Activated CD4-positive, alpha-beta T cell treated with anti-CD3 and anti-CD28 coated beads, Interleukin-2, amount 10 ng/mL, durations not matched to agents 7 days and 5 days (primary cell): ENCODE measurements at places on chromosomes 2 and 18. TPM values are rescaled to one million over a fixed set of nuclear protein-coding genes. Genes with fewer than 3 reads are reported as not detected.

- peaks cover 3% of the 10 kb centered on the region for H3K36me3 ChIP-seq
- no peak for DNase-seq
- H3K4me3 ChIP-seq: peak overlapping the region; percentile 51
- H3K4me1 ChIP-seq: peaks cover 10% of the 10 kb centered on the region
Observed at GRCh38 chr2:176079285-176079830, 4.4 kb downstream of the EVX2 start.

DNA sequence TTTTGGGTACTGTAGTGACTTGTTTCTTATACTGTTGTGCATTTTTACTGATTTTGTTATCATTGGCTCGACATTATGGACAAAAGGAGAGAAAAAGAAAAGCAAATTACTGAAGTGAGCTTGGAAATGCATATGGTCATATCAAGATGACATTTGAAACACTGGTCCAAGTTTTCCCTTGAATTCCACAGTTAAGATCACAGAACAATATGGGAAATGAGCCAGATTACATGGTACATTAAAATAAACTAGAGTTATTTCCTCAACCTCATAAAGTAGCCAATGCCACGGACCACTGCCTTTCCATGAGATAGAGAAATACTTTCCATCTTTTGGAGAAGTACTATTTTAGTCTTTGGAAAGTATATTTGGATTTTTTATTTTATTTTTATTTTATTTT lies 62.0 kb upstream of the SGPP2 start:
- H3K4me1 ChIP-seq: no peaks in the 10 kb centered on the region
- no peak overlapping the region for H3K27ac ChIP-seq
- H3K4me3 ChIP-seq: no peak overlapping the region
- no peaks in the 10 kb centered on the region for H3K27me3 ChIP-seq
- H3K36me3 ChIP-seq: no peaks in the 10 kb centered on the region
- no peak for DNase-seq

GRCh38 chr2:45354776-45355175 lies 256.3 kb downstream of the SRBD1 start:
- no peaks in the 10 kb centered on the region for H3K36me3 ChIP-seq
- no peak for DNase-seq
- no peak overlapping the region for H3K4me3 ChIP-seq
- H3K27ac ChIP-seq: no peak overlapping the region

DNA sequence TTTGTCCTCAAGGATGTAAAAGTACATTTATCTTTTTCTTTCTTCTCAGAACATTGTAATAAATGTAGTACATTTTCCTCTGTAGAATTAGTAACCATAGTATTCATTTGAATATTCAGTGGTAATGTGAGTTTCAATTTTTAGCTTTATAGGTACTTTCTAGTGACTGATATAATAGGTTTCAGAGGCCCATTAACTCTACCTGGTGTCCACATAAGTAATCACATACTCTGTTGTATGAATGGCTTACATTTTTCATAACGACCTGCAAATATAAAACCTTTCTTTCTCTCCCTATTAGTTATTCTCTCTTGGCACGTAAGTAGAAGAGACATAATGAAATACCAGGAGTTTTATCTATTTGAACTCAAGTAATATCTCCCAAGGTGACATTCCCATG lies 1017.6 kb downstream of the DPP10 start:
- no peak for DNase-seq
- H3K4me3 ChIP-seq: no peak overlapping the region
- no peak overlapping the region for H3K27ac ChIP-seq

GRCh38 chr18:58738322-58738721 lies 67.1 kb downstream of the MALT1 start:
- H3K4me3 ChIP-seq: no peak overlapping the region
- H3K36me3 ChIP-seq: peaks cover 62% of the 10 kb centered on the region
- no peak for DNase-seq
- H3K27me3 ChIP-seq: no peaks in the 10 kb centered on the region
- H3K4me1 ChIP-seq: peaks cover 4% of the 10 kb centered on the region

NTSR2 gene
- not detected for total RNA-seq

GRCh38 chr18:39561126-39561525 lies 1995.5 kb upstream of the CELF4 start:
- H3K4me1 ChIP-seq: no peaks in the 10 kb centered on the region
- no peaks in the 10 kb centered on the region for H3K27me3 ChIP-seq
- no peak overlapping the region for H3K27ac ChIP-seq

DNA sequence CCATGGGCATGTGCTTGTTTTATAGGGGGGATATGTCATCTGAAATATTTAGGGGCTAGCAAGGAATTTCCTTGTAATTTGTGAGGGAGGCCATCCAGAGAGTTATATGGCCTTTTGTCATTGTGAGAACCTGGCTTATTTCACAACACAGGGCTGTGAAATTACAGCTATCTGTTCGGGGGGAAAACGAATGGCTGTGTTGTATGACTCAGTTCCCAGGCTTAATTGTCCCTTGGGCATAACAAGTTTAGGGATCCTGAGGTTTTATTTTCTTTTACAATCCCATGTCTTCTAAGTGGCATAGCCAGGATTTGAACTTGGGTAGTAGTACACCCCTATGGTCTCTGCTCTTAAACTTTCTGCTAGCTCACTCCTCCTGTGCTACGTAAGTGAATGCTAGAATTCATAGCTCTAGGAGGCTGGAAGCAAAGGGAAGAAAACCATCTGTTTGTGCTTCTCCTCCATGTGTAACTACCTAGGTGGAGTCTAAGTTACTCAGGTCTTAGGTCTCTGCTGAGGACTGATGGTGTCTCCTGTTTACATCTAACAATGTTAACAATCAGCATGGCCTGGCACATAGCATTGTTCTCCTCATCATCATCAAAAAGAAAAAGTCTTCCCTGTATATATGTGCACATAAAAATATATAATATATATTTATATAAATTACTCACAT lies 53.8 kb downstream of the SKA1 start:
- no peak for DNase-seq
- no peaks in the 10 kb centered on the region for H3K4me1 ChIP-seq
- no peaks in the 10 kb centered on the region for H3K36me3 ChIP-seq
- H3K27ac ChIP-seq: no peak overlapping the region
- H3K4me3 ChIP-seq: no peak overlapping the region
- peaks cover 20% of the 10 kb centered on the region for H3K27me3 ChIP-seq

TRPM8 gene
- total RNA-seq: not detected

GRCh38 chr2:217652761-217653639 lies 349.8 kb downstream of the TNS1 start:
- no peak overlapping the region for H3K4me3 ChIP-seq
- no peaks in the 10 kb centered on the region for H3K36me3 ChIP-seq
- no peak for DNase-seq
- no peaks in the 10 kb centered on the region for H3K4me1 ChIP-seq
- no peak overlapping the region for H3K27ac ChIP-seq

WDR43 gene
- total RNA-seq: 74.6 TPM

SPHKAP gene
- total RNA-seq: not detected

TNFRSF11A gene
- total RNA-seq: 9.1 TPM

MOGAT1 gene
- total RNA-seq: not detected

- no peak for DNase-seq
- peaks cover 23% of the 10 kb centered on the region for H3K36me3 ChIP-seq
- no peaks in the 10 kb centered on the region for H3K27me3 ChIP-seq
- peak overlapping the region; percentile 96 for H3K27ac ChIP-seq
Observed at GRCh38 chr2:70247364-70248180, 856 bp downstream of the TIA1 start.

- H3K4me1 ChIP-seq: no peaks in the 10 kb centered on the region
- no peaks in the 10 kb centered on the region for H3K36me3 ChIP-seq
- H3K27me3 ChIP-seq: no peaks in the 10 kb centered on the region
- H3K27ac ChIP-seq: no peak overlapping the region
Observed at GRCh38 chr18:56148373-56148772, 490.0 kb downstream of the TXNL1 start.

IL37 gene
- not detected for total RNA-seq

DNA sequence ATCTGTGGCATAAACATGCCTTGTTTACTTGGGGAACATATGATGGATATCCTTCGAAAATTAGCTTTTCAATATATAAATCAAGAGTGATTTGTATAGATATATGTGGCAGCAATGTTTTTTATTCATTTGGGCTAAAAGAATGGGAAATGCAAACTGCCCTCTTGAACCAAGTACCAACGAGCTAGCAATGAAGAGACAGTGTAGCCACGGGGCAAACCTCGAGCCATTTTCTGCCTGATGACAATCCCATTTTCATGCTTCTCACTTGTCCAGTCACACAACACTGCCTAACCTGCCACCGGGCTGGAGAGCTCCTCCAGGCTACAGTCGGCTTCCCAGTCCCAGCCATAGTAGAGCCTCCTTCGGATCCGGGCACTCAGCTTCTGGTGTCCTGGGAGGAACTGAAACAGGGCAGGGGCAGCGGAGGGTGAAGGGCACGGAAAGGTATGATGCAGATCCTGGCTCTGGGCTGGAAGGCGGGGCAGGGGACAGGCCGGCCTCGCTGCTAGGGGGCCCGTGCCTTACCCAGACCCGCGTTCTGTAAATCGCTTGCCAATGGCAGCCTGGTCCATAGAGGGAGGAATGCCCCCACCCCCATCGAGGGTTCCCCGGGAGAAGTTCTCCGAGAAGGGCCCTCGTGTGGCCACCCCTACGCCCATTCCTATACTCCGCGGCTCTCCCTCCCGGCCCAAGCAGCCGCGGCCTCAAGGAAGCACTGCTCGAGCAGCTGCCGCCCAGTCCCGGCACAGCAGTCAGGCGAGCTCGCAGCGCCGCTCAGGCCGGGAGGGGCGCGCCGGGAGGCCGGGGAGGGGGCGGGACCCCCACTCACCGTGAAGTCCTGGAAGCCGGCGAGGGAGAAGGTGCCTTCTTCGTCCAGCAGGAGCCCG lies 552 bp downstream of the CNPPD1 start:
- H3K4me1 ChIP-seq: peaks cover 58% of the 10 kb centered on the region
- H3K36me3 ChIP-seq: peaks cover 52% of the 10 kb centered on the region
- DNase-seq: peak; percentile 29
- H3K27me3 ChIP-seq: no peaks in the 10 kb centered on the region
- peak overlapping the region; percentile 87 for H3K4me3 ChIP-seq
- peak overlapping the region; percentile 88 for H3K27ac ChIP-seq

BMP10 gene
- not detected for total RNA-seq

- H3K36me3 ChIP-seq: no peaks in the 10 kb centered on the region
- H3K27me3 ChIP-seq: no peaks in the 10 kb centered on the region
- H3K4me3 ChIP-seq: no peak overlapping the region
Observed at GRCh38 chr2:72794572-72794971, 31.3 kb downstream of the EXOC6B start.

GRCh38 chr2:75226099-75226498 lies 26.8 kb upstream of the TACR1 start:
- no peak overlapping the region for H3K27ac ChIP-seq
- DNase-seq: no peak
- H3K4me1 ChIP-seq: no peaks in the 10 kb centered on the region
- H3K4me3 ChIP-seq: no peak overlapping the region
- no peaks in the 10 kb centered on the region for H3K27me3 ChIP-seq
- H3K36me3 ChIP-seq: no peaks in the 10 kb centered on the region

DNA sequence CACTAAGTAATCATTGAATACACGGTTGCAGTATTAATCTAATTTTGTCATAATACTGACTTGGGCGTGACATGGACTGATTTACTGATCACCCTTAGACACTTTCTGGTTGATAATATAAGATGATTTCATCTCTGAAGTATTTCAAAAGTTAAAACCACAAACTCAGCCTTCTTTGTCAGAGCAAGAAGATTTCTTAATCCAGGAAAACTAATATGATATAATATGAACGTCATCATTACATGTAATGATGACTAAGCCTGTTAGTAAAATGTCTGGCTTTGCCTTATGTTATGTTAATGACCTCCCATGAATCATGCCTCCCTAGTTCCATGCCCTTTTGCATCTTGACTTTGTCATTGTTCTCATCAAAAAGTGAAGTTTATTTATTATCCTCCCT lies 1325.0 kb upstream of the CDH2 start:
- no peaks in the 10 kb centered on the region for H3K36me3 ChIP-seq
- H3K27me3 ChIP-seq: no peaks in the 10 kb centered on the region
- no peak overlapping the region for H3K27ac ChIP-seq

MOB4 gene
- 17.1 TPM for total RNA-seq

- no peak for DNase-seq
- H3K27ac ChIP-seq: no peak overlapping the region
- H3K4me3 ChIP-seq: no peak overlapping the region
- H3K27me3 ChIP-seq: no peaks in the 10 kb centered on the region
- peaks cover 36% of the 10 kb centered on the region for H3K36me3 ChIP-seq
Observed at GRCh38 chr2:55547001-55547400, 27.5 kb downstream of the CFAP36 start.

- H3K4me3 ChIP-seq: no peak overlapping the region
- no peak for DNase-seq
- no peaks in the 10 kb centered on the region for H3K27me3 ChIP-seq
- no peak overlapping the region for H3K27ac ChIP-seq
- H3K4me1 ChIP-seq: no peaks in the 10 kb centered on the region
- H3K36me3 ChIP-seq: no peaks in the 10 kb centered on the region
Observed at GRCh38 chr18:78904179-78904531, 75.5 kb upstream of the SALL3 start.

DNA sequence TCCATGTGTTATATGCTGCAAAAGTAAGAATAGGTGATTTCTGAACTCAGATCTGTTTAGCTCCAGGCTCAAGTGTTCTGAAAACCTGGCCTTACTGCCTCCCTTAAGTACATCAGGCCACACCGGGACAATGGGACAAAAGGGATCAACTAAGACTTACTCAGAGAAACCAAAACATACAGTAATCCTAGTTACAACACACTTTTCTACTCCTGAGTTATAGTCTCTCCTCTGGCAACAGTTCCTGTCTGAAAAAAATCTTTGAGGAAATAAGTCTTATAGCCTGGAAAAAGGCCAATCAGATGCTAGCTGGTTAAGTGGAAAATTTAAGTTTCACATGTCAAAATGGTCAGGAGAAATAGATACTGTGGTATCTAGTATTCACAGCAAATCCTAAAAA lies 5.6 kb downstream of the METTL5 start:
- DNase-seq: no peak
- no peak overlapping the region for H3K4me3 ChIP-seq
- H3K27ac ChIP-seq: peak overlapping the region; percentile 38

GRCh38 chr2:57376985-57377384 lies 669.6 kb upstream of the VRK2 start:
- no peak for DNase-seq
- no peaks in the 10 kb centered on the region for H3K4me1 ChIP-seq
- no peak overlapping the region for H3K4me3 ChIP-seq
- no peaks in the 10 kb centered on the region for H3K36me3 ChIP-seq
- H3K27me3 ChIP-seq: no peaks in the 10 kb centered on the region
- no peak overlapping the region for H3K27ac ChIP-seq

GRCh38 chr18:46019936-46020335 lies 52.1 kb downstream of the PSTPIP2 start:
- no peak for DNase-seq
- peaks cover 3% of the 10 kb centered on the region for H3K27me3 ChIP-seq
- no peaks in the 10 kb centered on the region for H3K4me1 ChIP-seq
- no peak overlapping the region for H3K27ac ChIP-seq
- no peaks in the 10 kb centered on the region for H3K36me3 ChIP-seq

DNA sequence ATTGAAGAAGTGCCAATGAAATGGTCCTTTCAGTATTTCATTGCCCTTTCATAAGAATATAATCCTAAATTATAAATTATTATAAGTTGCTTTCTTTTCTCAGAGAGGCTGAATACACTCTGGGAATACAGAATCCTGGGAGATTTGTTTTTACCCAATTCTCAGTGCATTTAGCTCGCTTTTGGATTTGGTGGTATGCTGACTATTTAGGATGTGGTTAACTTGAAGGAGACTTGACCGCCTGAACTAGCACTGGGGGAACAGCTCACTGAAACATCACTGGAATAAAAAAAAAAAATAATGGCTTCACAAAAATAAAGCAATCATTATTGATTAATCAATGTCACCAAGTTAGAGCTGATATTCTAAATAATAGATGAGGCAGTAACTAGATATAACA lies 10.2 kb downstream of the TNFAIP6 start:
- no peaks in the 10 kb centered on the region for H3K4me1 ChIP-seq
- no peak for DNase-seq
- H3K27ac ChIP-seq: no peak overlapping the region
- no peak overlapping the region for H3K4me3 ChIP-seq
- no peaks in the 10 kb centered on the region for H3K36me3 ChIP-seq
